ENCODE measurements at places on chromosomes 4 and X.

- no peak for DNase-seq
These were observed 152.8 kb upstream of the ANK2 start for GRCh38 chr4:112896609-112897190.

DNA sequence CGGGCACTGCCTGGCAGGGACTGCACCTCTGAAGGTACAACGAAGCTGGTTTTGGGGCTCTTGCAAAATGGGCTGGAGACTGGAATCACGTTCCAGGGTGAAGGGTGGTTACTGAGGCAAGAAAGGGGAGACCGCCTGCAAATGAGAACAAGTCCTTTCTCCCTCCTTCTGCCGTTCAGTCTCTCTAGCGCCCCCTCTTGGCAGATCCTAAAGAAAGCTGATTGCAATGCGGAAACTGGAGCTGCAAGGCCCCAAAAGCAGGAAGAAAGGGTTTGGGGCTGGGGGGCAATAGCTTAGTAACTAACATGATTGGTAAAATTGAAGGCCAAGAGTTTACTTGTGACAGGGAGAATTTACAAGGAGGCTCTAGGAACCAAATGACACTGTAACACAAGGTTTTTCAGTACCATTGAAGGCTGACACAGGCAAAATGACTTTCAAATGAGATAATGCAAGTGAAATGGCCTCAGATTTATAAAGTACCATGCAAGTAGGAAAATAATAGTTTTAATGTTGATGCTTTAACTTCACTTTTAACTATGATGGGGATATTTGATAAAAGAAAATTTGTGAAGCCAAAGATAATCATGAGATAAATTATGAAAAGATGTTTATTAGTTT lies 222.7 kb upstream of the HAND2 start:
- peak; percentile 19 for DNase-seq

GRCh38 chr4:113325876-113326615 lies 276.6 kb downstream of the ANK2 start:
- DNase-seq, result no peak

GRCh38 chr4:147794314-147794680 lies 62.4 kb downstream of the ARHGAP10 start:
- no peak for DNase-seq

- no peak for DNase-seq
These were observed 12.8 kb downstream of the TBC1D9 start for GRCh38 chr4:140743194-140743931.

GRCh38 chr4:141933978-141934377 lies 297.6 kb downstream of the IL15 start:
- DNase-seq, result no peak

- no peak for DNase-seq
These were observed 26.2 kb upstream of the BOD1L1 start for GRCh38 chr4:13653766-13654161.

- DNase-seq, result no peak
These were observed 54.1 kb upstream of the CDKN2AIP start for GRCh38 chr4:183390374-183390773.

DNA sequence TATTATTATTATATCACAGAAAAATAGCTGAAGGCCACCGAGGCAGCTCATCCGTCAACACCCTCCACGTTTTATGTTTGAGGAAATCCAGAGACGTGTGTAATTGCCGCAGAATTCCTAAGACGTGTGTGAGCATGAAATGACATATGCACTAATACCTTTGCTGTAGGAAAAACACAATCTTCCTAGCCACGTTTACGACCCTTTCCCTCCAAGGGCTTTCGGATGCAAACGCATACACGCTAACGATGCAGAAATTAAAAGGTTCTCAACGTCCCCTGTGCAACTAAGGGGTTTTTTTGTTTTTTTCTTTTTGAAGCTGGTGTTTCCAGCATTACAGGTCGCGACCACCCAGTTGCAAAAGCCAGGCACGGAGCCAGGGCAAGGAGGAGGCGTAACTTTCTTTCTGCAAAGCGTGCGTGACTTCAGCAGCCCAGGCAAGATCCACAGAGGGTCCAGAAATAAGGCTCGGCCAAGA lies 33.8 kb downstream of the CRLF2 start:
- DNase-seq, result peak; percentile 16
